ENCODE measurements at places on chromosomes 6 and 20.
A peak's percentile ranks its signal among the peaks of the same experiment; 100 is the strongest.

- no peak for DNase-seq
Measured at GRCh38 chr20:2507875-2508630, 662 bp downstream of the ZNF343 start.

DNA sequence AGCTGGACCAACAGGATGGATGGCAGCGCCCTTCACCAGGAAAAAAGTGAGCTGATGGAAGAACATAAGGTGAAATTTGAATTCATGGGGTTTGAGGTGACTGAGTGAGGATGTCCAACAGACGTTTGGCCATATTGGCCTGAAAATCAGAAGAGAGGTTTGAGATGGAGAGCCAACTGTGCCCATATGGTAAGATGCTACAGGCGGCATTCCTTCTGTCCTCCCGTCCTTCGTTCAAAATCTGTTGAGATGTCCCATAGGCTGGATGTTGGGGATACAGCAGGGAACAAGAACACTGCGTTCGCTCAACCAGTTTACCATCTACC is 468 bp upstream of the CMTR1 start:
- DNase-seq: no peak

GRCh38 chr6:17938901-17939300 is 48.5 kb downstream of the KIF13A start:
- DNase-seq: no peak

DNA sequence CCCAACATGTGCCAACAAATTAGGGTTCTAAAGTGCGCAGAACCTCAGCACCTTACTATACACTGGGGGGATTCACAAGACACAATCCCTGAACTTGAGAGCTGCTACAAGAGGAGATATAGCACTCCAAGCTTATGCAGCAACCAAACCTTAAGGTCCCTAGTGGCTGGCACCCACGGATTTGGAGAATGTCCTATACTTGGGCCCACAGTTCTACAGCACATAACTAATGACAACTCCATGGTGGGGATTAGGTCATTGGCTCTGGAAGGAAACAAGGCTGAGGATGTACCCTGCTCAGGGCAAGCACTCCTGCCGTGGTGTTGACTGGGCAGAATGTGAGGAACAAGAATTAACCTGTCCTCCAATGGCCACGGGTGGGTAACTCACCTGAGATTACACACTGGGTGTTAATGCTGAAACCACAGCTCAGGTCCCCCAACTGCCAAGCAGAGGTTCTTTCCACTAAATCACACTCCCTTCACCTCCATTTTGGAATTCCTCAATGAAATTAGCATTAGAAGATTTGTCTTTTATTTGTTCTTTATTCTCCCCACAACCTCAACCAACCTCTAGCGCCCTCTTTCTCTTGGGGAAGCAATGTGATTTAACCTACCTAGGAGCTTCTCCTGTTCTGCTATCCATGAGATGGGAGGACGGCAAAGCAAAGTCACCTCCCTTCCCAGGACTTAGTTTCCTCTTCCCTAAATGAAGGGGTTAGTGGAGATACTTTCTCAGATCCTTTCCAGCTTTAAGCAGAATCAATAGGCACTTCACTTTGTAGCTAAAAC is 32.0 kb downstream of the TRERF1 start:
- DNase-seq: peak; percentile 16

- no peak for DNase-seq
Measured at GRCh38 chr6:132341646-132342045, 59.6 kb downstream of the MOXD1 start.

- DNase-seq: no peak
Measured at GRCh38 chr6:148674306-148674705, 72.5 kb upstream of the UST start.

DNA sequence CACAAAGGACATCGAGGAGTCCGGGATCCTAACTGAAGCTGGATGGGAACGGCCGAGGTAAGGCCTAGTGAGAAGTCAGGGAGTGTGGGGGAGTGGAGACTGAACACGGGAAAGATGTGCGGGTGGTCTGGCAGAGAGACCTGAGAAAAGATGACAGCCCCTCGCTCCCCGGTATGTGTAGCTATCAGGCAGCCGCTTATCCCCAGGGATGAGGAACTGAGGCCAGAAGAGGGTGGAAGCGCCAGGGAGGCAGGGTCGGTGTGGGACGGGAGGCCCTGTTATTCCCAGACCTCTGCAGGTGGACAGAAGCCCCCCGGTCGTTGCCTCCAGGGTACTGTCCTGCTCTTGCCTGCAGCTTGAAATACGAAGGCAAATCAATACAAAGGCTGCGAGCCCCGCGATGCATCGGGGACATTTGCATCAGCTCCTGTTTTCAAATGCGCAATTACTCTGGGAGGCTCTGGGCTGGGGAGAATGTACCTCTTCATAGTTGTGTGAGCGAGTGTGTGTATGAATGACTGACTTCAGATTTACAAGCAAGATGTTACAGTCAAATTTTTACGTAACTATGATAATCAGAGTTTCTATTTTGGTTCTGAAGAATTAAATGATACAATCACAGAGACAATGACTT is 221.3 kb downstream of the QKI start:
- no peak for DNase-seq

DNA sequence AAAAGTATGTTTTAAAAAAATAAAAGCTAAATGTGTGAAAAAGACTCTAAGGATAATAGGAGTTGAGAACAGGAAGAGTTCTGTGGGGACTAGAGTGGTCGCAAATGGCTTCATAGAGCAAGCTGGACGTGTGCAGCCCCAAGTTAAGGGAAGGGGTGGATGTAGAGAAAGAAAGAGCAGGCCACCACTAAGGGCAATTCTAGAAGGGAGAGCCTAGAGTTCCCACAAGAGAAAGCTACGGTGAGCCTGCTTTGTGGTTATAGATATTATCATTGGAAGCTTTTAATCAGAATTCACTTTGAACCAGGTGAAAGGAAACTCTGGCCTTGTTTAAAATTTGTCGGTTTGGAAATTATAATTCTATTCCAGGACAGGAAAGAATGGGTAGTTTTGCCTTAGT is 101.6 kb downstream of the HIVEP2 start:
- DNase-seq: no peak

GRCh38 chr6:55963301-55963700 is 87.9 kb upstream of the BMP5 start:
- DNase-seq: no peak

Data from activated T-cell treated with anti-CD3 and anti-CD28 coated beads, Interleukin-2, amount 50 U/mL, for 48 hours (primary cell).